Nephron progenitor cell (in vitro differentiated cells): ENCODE measurements at places on chromosomes 7 and 10.
A peak's percentile ranks its signal among the peaks of the same experiment; 100 is the strongest.

DNA sequence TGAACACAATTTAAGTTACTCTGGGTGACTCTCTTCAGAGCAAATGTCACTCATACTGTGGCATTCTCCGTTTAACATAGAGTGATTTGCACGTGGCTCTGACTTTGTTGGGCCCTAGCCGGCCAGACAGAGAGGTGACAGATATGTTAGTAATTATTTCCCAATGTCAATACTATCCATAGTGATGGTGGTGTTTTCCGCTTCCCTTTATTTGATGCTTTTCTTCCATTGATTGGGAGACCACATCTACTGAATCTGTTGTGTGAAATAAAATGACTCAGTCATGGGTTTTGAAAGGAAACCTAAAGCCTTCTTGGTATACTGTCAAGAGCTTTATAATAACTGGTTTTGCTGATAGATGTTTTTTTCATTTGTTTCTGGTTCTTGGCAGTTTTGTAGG, 7.4 kb downstream of the AVL9 start:
- no peak for DNase-seq

- DNase-seq, result no peak
Observed at GRCh38 chr10:58885686-58886345, 290.6 kb upstream of the PHYHIPL start.

GRCh38 chr7:2510909-2511768, 8.4 kb upstream of the LFNG start:
- DNase-seq, result no peak

GRCh38 chr10:132104062-132104461, 38.3 kb downstream of the JAKMIP3 start:
- no peak for DNase-seq

DNA sequence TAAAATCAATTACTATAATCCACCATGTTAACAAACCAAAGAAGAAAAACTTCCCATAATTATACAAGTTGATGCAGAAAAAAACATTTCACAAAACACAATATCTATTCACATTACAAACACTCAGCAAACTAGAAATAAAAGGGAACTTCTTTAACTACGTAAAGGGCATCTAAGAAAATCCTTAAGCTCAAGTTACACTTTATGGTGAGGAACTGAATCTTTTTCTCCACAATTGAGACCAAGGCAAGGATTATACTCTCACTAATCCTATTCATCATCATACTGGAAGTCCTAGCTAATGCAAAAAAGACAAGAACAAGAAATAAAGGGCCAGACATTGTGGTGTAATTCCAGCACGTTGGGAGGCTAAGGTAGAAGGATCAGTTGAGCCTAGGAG, 159.9 kb downstream of the ZNF365 start:
- no peak for DNase-seq

- DNase-seq, result no peak
Observed at GRCh38 chr7:80105701-80106408, 28.8 kb upstream of the GNAI1 start.

- no peak for DNase-seq
Observed at GRCh38 chr7:13262929-13263530, 575.6 kb downstream of the ARL4A start.

- DNase-seq, result no peak
Observed at GRCh38 chr7:99949645-99950228, 20.3 kb upstream of the GJC3 start.

GRCh38 chr7:131157530-131158243, 170.0 kb upstream of the MKLN1 start:
- DNase-seq, result no peak

- DNase-seq, result no peak
Observed at GRCh38 chr7:24356718-24357386, 72.9 kb downstream of the NPY start.

GRCh38 chr10:1199897-1200721, 143.9 kb downstream of the WDR37 start:
- DNase-seq, result no peak

DNA sequence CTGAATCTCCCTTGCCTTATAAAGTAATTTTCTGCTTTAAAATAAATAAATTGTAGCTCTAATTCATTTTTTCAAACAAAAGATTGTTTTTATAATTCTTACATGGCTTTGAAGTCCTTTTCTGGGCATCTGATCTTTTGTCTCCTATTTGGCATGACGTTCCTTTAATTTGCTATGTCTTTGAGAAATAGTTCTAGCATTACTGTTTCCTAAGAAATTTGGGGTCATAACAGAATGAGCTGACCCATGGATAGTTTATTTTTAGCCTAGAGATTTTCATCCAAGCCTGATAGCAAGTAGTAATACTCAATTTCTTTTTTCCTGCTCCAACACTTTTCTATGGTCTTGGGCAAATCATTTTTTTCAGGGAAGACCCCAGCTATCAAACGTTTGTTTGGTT, 31.4 kb downstream of the CCDC71L start:
- no peak for DNase-seq

- DNase-seq, result no peak
Observed at GRCh38 chr7:155918720-155919390, 106.6 kb upstream of the SHH start.

DNA sequence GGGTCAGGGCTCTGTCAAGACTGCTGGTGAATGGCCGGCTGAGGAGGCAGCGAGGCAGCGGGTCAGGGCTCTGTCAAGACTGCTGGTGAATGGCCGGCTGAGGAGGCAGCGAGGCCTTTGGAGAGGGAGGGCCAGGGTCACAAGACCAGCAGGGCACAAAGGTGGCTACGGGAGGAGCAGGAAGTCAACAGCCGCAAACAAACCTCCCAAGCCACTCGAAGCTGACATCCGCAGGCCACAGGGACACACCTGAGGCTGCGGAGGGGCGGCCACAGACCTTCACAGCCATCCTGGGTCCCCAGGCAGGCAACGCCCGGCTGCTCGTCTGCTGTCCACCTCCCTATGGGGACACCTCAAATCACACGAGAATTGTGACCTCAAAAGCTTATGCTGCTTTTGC, 8.9 kb upstream of the GPER1 start:
- peak; percentile 37 for DNase-seq

GRCh38 chr7:106126170-106126938, 14.2 kb upstream of the SYPL1 start:
- no peak for DNase-seq

DNA sequence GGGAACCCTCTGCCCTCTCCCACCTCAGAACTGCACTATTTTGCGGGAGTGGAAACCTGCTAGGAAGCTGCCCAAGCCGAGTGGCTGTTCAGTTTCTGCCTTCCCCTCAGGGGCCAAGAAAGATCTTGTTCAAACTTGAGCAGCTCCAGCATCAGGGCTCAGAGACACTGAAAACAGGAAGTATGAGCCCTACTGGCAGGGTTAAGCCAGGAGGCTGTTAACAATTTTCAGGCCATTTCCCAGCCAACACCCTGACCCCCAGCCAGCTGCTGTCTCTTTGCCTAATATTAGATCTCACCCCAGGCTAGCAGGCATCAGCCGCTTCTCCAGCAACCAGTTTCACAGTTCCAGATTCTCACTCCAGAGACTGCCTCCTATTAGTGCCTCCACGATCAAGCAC, 9.2 kb downstream of the PLAU start:
- no peak for DNase-seq

DNA sequence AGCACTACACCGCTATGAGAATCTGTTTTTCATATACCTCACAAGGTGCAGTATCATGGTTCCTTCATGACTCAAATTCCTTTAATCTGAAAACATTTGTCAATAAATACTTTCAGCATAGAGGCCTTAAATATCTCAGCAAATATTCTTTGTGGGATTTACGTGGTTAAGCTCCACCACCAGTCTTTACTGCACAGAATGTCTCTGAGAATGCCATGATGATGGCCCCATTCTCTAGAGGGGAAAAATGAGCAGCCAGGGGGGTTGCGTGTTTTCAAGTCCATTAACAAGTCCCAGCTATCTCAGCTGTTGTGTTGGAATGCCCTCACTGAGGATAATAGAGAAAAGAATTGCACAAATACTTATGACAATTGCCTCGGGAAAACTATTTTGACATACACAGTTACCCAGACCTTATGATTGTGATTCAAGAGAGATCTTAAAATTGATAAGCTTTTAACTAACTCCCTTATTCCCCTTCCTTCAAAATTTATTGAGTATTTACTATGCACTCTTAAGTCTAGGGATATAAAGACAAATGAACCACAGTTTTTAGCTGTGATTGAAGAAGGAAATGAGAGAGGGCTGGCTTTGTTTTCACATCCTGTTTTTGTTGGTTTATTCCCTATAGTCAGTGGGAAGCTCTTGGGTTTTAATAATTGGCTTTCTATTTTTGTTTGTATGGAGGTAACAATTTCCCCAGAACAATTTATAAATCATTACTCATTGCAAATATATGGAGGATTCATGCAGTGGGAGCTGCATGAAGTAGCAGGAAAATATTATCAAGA, 176.5 kb upstream of the VWC2 start:
- DNase-seq, result no peak

DNA sequence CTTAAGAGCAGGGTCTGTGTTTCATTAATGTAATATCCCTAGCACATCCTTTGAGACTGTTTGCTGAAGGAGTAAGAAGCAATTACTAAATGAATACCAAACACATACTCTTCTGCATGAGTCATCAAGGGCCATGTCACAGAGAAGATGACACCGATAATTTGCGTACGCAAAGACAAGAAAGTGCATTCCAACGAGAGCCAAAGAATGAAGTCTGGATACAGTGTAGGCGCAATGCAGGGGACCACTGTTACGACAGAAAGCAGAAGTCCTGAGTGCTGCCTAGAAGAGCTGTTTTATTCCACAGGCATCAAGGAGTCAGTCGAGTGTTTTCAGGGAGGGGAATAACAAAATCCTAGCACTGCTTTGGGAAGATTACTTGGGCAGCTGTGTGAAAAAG, 62.7 kb downstream of the VPS41 start:
- DNase-seq, result no peak

- DNase-seq, result no peak
Observed at GRCh38 chr10:5904227-5904626, 14.2 kb downstream of the FBH1 start.

DNA sequence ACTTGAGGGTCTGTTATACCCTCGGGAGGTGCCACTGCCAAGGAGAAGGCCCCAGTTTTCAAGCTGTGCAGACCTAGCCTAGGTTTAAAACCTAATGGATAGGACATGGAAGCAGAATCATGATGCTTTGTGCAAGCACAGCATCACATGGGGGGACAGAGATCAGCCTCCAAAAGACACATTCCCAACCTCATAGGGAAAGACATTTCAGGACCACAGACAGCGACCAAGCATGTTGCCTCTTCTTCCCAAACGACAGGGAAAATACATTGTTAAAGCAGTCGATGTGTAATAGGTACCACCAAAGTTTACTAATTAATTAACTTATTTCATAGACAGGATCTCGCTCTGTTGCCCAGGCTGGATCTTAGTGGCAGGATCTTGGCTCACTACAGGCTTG, 573.9 kb downstream of the TCERG1L start:
- DNase-seq, result peak; percentile 78

DNA sequence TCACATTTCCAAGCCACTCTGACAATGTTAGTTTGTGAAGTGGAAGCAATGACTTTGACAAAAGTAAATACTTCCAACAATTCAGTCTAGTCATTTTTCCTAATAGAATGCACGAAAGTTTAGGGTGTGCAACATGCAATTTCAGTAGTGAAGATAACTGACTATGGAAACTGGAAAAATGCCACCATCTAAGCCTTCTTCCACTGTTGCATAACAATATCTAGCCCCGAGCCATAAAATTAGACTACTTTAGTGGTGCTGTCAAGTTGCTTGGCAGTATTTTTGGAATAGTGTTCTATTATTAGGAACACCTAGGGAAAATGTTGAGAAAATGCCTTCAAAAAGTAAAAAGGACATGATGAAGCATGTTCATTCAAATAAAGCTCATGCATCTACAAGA, 17.9 kb downstream of the SEMA3A start:
- no peak for DNase-seq

DNA sequence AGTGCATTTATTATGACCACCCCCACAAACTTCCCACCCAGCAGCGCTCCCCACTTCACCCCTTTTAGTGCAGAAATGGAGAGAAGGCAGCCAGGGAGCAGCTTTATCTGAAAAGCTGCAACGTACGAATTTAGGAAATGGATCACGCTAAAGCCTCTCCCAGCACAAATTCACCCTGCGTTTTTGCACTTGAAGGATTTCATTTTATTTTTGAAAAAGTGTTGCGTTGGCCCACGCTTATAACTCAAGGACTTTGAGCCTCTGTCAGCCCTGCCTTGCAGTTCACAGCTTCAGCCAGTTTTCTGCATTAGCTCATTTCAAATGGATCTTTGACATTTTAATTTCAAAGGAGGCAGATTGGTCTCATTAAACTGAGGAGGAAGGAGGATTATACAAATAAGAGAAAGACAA, 556.1 kb downstream of the KCNMA1 start:
- DNase-seq, result no peak

- DNase-seq, result no peak
Observed at GRCh38 chr10:103473261-103473671, 5.8 kb downstream of the CALHM3 start.

DNA sequence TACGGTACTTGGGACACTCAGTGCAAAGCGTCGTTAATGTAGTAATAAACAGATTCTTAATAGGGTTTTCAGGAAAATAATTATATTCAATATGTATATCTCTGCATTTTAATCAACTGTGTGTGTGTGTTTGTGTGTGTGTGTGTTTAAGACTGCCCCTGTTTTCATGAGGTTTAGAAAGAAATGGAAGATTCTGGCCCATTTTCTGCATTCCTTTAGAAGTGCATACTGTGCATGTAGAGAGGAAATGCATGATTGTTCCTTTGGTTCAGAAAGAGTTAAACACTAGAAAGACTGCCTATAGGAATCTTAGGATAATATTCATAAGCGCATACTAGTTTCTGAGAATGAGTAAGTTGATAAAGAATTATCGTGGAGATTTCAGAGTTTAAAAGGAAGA, 975 bp downstream of the CNTNAP2 start:
- no peak for DNase-seq

- no peak for DNase-seq
Observed at GRCh38 chr7:157000741-157001653, 9.5 kb downstream of the MNX1 start.

GRCh38 chr7:47088329-47089067, 493.4 kb downstream of the TNS3 start:
- DNase-seq, result peak; percentile 69

- no peak for DNase-seq
Observed at GRCh38 chr10:44755481-44755880, 155.7 kb upstream of the TMEM72 start.

GRCh38 chr10:6643962-6644361, 63.9 kb upstream of the PRKCQ start:
- no peak for DNase-seq
